Regular cardiac myocyte (primary cell): ENCODE measurements at places on chromosomes 3 and 15. TPM values are rescaled to one million over a fixed set of nuclear protein-coding genes. Genes with fewer than 3 reads are reported as not detected.

The TUSC7 gene
- not detected in 2 replicates for total RNA-seq

The HACL1 gene
- total RNA-seq: 23.0 and 26.8 TPM in 2 replicates

The CPA3 gene
- total RNA-seq: not detected in 2 replicates

The SOX14 gene
- not detected in 2 replicates for total RNA-seq

The TMEM44 gene
- total RNA-seq: 24.0 and 32.4 TPM in 2 replicates

The KCNAB1 gene
- 0.19 and 4.8 TPM in 2 replicates for total RNA-seq

The NANOGP8 gene
- not detected in 2 replicates for total RNA-seq

The PLA2G4D gene
- under 0.01 TPM in 1 of 2 replicates, not detected in the other for total RNA-seq

The ARL14 gene
- under 0.01 TPM in 1 of 2 replicates, not detected in the other for total RNA-seq

The GJD2 gene
- not detected in 2 replicates for total RNA-seq

The TRH gene
- under 0.01 and 0.38 TPM in 2 replicates for total RNA-seq

The MAPKBP1 gene
- total RNA-seq: 14.1 and 16.1 TPM in 2 replicates

The USP4 gene
- total RNA-seq: 15.5 and 25.7 TPM in 2 replicates

The SSUH2 gene
- not detected in 2 replicates for total RNA-seq

The DOCK3 gene
- total RNA-seq: 0.19 and 0.28 TPM in 2 replicates

The ISLR2 gene
- total RNA-seq: under 0.01 and 0.58 TPM in 2 replicates

The EOMES gene
- total RNA-seq: not detected in 2 replicates

The PRR20G gene
- total RNA-seq: not detected in 2 replicates

The TGM4 gene
- not detected in 2 replicates for total RNA-seq

The CBLB gene
- 26.5 and 62.6 TPM in 2 replicates for total RNA-seq

The FAM3D gene
- not detected in 2 replicates for total RNA-seq

The COLQ gene
- under 0.01 and 0.28 TPM in 2 replicates for total RNA-seq

The SAMMSON gene
- total RNA-seq: 0.28 TPM in 1 of 2 replicates, not detected in the other
